ENCODE measurements at places on chromosomes 4 and X.

DNA sequence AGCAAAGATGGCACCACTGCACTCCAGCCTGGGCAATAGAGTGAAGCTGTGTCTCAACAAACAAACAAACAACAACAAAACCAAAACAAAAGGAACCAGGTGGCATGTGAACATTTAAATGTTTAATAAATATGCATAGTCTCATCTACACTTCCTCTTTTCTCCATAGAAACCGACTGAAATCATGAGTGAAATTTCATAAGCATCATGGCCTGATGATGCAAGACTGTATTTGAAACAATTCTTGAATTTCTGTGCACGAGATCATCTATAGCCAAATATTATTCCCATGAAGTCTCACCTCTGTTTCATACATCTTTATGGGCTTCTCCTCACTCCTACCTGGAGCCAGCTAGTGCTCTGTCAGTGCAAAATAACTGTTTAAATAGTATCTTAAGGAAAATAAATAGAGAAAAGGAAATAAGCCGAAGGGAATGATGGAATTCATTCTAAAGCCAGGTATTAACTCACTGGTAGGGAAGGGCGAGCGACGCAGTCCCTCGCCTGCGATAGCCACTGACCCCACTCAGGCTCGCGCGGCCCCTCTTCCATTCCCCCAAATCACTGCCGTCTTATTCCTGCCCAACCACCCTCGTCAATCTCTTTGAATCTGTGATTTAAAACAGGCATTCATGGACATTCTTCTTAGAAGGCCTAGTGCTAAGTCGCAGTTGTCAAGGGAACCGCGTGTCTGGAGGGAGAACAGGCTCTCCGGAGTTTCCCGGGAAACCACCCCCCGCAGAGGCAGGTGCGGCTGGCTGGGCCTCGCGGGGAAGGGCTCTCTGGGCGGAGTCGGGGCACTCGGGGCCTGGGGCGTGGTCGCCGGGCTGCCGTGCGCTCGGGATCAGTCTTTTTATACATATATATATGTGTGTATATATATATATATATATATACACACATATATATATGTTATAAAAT lies 52.4 kb upstream of the TRIM2 start:
- peak; percentile 16 for DNase-seq

DNA sequence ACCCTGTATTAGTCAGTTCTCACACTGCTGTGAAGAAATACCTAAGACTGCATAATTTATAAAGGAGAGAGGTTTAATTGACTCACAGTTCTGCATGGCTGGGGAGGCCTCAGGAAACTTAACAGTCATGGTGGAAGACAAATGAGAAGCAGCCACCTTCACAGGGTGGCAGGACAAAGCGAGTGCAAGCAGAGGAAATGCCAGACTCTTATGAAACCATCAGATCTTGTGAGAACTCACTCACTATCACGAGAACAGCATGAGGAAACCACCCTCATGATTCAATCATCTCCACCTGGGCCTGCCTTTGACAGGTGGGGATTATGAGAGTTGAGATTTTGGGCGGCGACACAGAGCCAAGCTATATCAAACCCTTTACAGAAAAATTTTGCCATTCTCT lies 722.4 kb downstream of the RAB28 start:
- DNase-seq: no peak

GRCh38 chrX:120029354-120029753 lies 48.1 kb downstream of the RHOXF2B start:
- no peak for DNase-seq

DNA sequence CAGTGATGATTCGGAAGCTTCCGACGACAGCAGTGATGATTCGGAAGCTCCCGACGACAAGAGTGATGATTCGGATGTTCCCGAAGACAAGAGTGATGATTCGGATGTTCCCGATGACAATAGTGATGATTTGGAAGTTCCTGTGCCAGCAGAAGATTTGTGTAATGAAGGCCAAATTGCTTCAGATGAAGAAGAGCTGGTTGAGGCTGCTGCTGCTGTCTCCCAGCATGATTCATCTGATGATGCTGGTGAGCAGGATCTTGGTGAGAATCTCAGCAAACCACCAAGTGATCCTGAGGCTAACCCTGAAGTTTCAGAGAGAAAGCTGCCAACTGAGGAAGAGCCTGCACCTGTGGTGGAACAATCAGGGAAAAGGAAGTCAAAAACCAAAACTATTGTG lies 14.2 kb downstream of the CXCR3 start:
- DNase-seq: no peak

- no peak for DNase-seq
Observed at GRCh38 chr4:90002441-90003062, 107.9 kb downstream of the MMRN1 start.

All from NCI-H187 treated with DMSO at 0.1 percent for 48 hours (cell line).